Stimulated activated CD4-positive, alpha-beta T cell treated with anti-CD3 and anti-CD28 coated beads, TNF-alpha, amount 100 ng/mL, for 48 hours (primary cell): ENCODE measurements at places on chromosomes 2 and 18.

GRCh38 chr18:76234676-76235060 is 260.4 kb downstream of the ZNF516 start:
- DNase-seq: no peak

DNA sequence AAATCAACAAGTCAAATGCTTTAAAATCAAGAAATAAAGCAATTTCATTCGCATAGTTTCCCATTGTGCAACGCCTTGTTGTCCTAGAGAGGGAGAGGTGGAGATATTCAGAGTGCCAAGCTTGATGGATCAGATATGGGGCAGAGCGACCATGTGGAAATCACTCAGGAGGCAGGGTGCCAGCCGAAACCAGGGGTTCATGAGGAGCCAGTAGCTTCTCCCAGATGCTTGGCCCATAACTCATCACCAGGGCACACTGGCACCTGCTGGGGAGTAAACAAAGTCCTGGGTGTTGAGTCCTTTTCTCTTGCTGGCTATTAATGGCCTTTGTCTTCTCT is 53.0 kb upstream of the ASAP2 start:
- no peak for DNase-seq

- DNase-seq: no peak
Observed at GRCh38 chr2:1051075-1051474, 100.4 kb downstream of the SNTG2 start.

DNA sequence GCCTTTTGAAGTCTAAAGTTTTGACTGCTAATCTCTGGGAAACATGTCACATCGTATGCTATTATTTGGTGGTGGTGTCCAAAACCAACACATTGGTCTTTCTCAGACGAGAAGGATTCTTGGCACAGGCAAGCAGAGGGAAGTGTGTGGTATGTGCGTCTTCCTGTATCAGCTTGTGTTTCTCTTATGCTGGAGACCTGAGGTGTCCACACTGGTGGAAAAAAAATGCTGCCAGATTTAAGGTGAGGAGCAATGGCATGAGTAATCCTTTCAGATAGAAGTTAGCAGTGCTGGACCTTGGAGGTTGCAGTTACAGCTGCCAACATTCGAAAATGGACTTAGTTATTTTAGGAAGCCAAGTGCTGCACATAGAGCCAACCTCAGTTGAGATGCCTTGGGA is 11.7 kb upstream of the FHL2 start:
- DNase-seq: no peak

DNA sequence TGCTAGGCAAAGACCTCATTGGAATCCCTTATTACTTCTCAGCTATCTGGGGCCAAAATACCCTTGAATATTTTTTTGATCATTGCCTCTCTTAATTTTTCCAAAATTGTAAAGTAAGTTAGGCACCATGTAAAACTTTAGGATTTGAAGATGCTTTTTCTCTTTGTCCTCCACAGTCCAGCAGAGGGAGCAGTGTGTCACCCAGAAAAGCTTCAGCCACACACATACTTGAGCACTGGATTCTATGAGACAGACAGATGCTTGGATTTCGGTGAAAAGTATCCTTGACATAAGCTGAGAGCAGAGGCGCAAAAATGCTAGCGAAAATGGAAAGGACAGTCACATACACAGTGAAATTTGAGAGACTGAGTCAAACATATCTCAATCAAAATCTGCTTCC is 74.7 kb upstream of the KCNJ3 start:
- DNase-seq: no peak

- DNase-seq: no peak
Observed at GRCh38 chr18:26255695-26256622, 29.7 kb downstream of the TAF4B start.

DNA sequence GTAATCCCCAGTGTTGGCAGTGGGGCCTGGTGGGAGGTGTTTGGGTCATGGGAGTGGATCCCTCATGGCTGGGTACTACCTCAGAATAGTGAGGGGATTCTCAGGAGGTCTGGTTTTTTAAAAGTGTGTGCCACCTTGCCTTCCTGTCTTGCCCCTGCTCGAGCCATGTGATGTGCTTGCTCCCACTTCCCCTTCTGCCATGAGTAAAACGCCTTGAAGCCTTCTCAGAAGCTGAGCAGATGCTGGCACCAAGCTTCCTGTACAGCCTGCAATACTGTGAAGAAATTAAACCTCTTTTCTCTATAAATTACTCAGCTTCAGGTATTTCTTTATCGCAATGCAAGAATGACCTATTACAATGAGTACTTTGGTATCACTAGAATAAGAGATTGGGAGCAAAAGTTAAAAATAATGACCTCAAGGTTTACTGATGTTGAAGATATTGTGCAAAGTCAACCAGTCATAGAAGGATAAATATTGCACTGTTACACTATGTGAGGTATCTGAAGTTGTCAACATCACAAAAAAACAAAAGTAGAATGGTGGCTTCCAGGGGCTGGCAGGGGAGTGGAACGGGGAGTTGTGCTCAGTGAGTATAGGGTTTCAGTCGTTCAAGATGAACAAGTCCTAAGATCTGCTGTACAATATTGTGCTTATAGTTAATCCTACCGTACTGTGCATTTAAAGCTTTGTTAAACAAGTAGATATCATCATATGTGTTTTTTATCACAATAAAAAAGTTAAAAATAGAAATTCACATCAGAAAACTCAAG is 938.3 kb upstream of the CNTNAP5 start:
- DNase-seq: no peak
